ENCODE measurements at places on chromosomes 6 and 20. TPM values are rescaled to one million over a fixed set of nuclear protein-coding genes. Genes with fewer than 3 reads are reported as not detected.
A peak's percentile ranks its signal among the peaks of the same experiment; 100 is the strongest.

C6orf163 gene
- 1.2 TPM for total RNA-seq

DNA sequence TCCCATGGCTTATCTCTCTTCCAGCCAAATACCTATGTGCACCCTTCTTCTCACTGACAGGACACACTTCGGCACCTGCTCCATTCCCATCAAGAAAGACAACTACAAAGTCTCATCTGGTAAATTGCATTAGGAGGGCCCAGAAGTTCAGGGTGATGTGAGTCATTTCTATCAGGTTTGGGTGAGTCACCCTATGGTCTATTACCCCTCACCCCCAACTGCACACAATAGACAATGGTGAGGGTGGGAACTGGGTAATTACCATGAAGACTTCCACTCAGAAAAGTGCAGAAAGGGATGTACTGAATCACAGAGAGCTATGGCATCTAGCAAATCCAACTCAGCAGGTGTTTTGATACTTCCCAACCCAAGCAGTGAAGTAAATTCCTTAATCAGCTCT lies 54.8 kb downstream of the OPN5 start:
- H3K27me3 ChIP-seq, result peaks cover 7% of the 10 kb centered on the region
- H3K36me3 ChIP-seq, result no peaks in the 10 kb centered on the region
- H3K4me1 ChIP-seq, result peaks cover 11% of the 10 kb centered on the region
- no peak overlapping the region for H3K27ac ChIP-seq
- no peak for DNase-seq

DNA sequence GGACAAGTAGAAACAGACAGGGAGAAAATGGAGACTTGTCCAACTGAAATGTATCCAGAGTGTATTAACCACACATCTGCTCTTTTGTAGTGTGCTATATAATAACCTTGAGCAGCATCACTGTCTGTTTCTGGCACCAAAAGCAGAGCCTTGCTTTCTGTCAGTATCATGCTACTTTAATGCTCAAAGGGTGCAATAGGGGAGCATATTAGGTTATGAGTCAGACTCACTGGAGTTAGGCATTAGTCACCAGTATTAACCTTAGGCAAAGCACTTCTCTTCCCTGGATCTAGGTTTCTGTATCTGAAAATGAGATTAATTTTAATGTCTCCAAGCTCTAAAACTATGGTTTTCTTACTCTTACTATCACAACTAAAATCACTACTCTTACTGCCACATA lies 280.1 kb downstream of the TFAP2B start:
- no peak overlapping the region for H3K4me3 ChIP-seq
- no peaks in the 10 kb centered on the region for H3K27me3 ChIP-seq
- no peak for DNase-seq
- no peaks in the 10 kb centered on the region for H3K36me3 ChIP-seq
- H3K4me1 ChIP-seq, result peaks cover 8% of the 10 kb centered on the region

ESR1 gene
- not detected for total RNA-seq

- no peaks in the 10 kb centered on the region for H3K36me3 ChIP-seq
- H3K4me1 ChIP-seq, result peaks cover 5% of the 10 kb centered on the region
- H3K27ac ChIP-seq, result no peak overlapping the region
- DNase-seq, result no peak
Observed at GRCh38 chr6:102742028-102742427, 1348.5 kb downstream of the GRIK2 start.

GRCh38 chr6:164325168-164325567 lies 910.6 kb downstream of the QKI start:
- H3K4me3 ChIP-seq, result no peak overlapping the region
- H3K36me3 ChIP-seq, result no peaks in the 10 kb centered on the region
- no peak overlapping the region for H3K27ac ChIP-seq
- H3K27me3 ChIP-seq, result no peaks in the 10 kb centered on the region
- DNase-seq, result no peak

- peaks cover 1% of the 10 kb centered on the region for H3K36me3 ChIP-seq
- no peak for DNase-seq
- peaks cover 2% of the 10 kb centered on the region for H3K27me3 ChIP-seq
- no peak overlapping the region for H3K27ac ChIP-seq
- H3K4me3 ChIP-seq, result no peak overlapping the region
- peaks cover 12% of the 10 kb centered on the region for H3K4me1 ChIP-seq
Observed at GRCh38 chr6:127775371-127775770, 125.5 kb downstream of the THEMIS start.

HS3ST5 gene
- 0.05 TPM for total RNA-seq

DYNLT1 gene
- 153 TPM for total RNA-seq

- no peak overlapping the region for H3K27ac ChIP-seq
- H3K36me3 ChIP-seq, result no peaks in the 10 kb centered on the region
- peaks cover 13% of the 10 kb centered on the region for H3K4me1 ChIP-seq
- H3K27me3 ChIP-seq, result peaks cover 70% of the 10 kb centered on the region
Observed at GRCh38 chr6:29553268-29554057, 6.1 kb downstream of the UBD start.

ARFGEF3 gene
- total RNA-seq, result 2.7 TPM

SLC35D3 gene
- total RNA-seq, result not detected

GRCh38 chr20:45962031-45962755 lies 9.8 kb downstream of the ZNF335 start:
- H3K4me3 ChIP-seq, result no peak overlapping the region
- H3K27me3 ChIP-seq, result no peaks in the 10 kb centered on the region
- DNase-seq, result peak; percentile 80

FNDC11 gene
- 0.25 TPM for total RNA-seq

DNA sequence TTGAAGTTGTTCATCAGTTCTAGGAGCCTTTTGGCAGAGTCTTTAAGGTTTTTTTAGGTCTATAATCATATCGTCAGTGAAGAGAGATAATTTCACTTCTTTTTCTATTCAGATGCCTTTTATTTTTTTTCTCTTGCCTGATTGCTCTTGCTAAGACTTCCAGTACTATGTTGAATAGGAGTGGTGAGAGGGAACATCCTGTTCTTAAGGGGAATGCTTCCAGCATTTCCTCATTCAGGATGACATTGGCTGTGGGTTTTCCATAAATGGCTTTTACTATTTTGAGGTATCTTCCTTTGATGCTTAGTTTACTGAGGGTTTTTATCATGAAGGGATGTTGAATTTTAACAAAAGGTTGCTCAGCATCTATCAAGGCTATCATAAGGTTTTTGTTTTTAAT lies 109.5 kb downstream of the CLVS2 start:
- peaks cover 14% of the 10 kb centered on the region for H3K27me3 ChIP-seq
- H3K36me3 ChIP-seq, result no peaks in the 10 kb centered on the region
- H3K4me1 ChIP-seq, result no peaks in the 10 kb centered on the region

GRCh38 chr6:170293341-170294231 lies 2.7 kb upstream of the DLL1 start:
- no peak for DNase-seq
- no peak overlapping the region for H3K27ac ChIP-seq
- H3K27me3 ChIP-seq, result peaks cover 42% of the 10 kb centered on the region
- H3K36me3 ChIP-seq, result no peaks in the 10 kb centered on the region

GRCh38 chr6:82183642-82184282 lies 63.8 kb downstream of the IBTK start:
- no peak overlapping the region for H3K27ac ChIP-seq
- peaks cover 26% of the 10 kb centered on the region for H3K4me1 ChIP-seq
- DNase-seq, result no peak
- no peak overlapping the region for H3K4me3 ChIP-seq

- no peak overlapping the region for H3K4me3 ChIP-seq
- DNase-seq, result no peak
- H3K27me3 ChIP-seq, result peaks cover 3% of the 10 kb centered on the region
- H3K4me1 ChIP-seq, result no peaks in the 10 kb centered on the region
- H3K27ac ChIP-seq, result no peak overlapping the region
Observed at GRCh38 chr6:4472222-4472621, 304.0 kb upstream of the CDYL start.

LY6G6C gene
- not detected for total RNA-seq

DNA sequence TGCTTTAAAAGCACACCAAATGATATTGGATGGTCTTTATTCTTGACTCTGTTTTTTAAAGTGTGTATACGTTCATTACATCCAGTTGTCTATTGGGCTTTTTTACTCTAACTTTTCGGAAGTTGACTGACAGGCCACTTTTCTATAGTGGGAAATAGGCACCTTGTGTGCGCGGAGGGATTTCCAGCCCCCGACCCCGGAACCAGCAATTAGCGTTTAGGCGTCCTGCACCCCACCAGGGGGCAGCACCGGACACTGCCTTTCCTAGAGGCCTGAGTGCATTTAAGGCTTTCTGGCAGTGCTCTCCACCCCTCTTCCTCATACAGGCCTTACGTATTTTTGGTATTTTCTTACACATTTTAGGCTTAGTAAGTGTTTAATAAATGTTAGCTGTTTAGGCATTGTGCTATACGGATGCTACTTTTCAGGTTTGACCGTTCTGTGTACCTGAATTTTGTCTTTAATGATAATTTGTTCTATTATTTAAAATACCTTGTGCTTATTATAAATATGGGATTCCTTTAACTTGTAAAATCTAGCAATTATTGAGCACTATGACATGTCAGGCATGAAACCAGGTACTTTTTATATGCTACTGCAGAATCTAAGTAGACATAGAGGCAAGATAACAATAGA lies 231.8 kb downstream of the BCKDHB start:
- H3K36me3 ChIP-seq, result no peaks in the 10 kb centered on the region
- H3K4me1 ChIP-seq, result peaks cover 51% of the 10 kb centered on the region
- no peak for DNase-seq
- no peak overlapping the region for H3K27ac ChIP-seq
- no peak overlapping the region for H3K4me3 ChIP-seq

DNA sequence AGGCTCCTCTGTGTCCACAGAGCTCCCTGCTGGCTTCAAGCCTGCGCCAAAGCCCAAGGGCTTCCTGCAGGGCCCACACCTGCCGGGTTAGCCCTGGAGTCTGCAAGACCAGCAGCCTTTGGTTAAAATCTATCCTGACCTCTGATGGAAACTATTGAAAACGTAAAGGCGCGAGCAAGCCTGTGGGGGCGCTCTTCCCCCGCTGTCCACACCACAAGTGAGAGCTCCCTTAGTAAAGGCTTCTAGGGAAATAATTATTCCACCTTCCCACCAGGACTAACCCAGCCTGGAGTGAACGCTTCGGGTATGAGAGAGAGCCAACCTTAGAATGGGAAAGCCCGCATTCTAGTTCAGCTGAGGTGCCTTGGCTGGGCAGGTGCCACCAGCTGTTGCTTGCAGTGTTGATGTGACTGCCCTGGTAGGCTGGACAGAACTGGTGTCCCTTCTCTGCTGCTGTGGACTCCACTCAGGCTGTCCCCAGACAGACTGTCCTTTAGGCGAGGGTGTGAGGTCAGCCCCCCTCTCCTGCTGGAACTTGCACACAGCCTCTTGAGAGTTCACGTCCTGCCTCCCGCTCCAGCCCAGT lies 68.7 kb downstream of the SYTL3 start:
- no peak overlapping the region for H3K4me3 ChIP-seq
- H3K27ac ChIP-seq, result no peak overlapping the region
- no peaks in the 10 kb centered on the region for H3K36me3 ChIP-seq
- no peaks in the 10 kb centered on the region for H3K27me3 ChIP-seq
- DNase-seq, result no peak

DNA sequence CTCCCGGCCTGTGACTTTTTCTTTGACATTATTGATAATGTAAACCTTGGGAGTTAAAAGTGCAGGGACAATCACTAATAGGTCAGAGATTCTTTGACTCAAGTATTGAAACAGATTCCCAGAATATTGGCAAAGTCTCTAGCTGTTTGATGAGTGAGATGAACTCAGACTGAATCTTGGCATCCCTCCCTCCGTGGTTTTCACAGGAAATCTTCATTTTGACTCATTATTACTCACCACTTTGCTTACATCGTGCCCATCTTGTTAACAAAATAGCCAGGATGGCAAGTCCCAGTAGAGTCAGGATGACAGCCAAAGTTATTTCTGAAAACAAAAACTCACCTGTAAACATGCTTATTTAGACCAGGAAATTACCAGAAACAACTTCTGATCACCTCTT lies 2.0 kb downstream of the TSBP1 start:
- no peak for DNase-seq
- H3K36me3 ChIP-seq, result no peaks in the 10 kb centered on the region
- H3K4me1 ChIP-seq, result no peaks in the 10 kb centered on the region
- H3K4me3 ChIP-seq, result no peak overlapping the region
- H3K27ac ChIP-seq, result no peak overlapping the region
- H3K27me3 ChIP-seq, result peaks cover 11% of the 10 kb centered on the region

- peaks cover 1% of the 10 kb centered on the region for H3K36me3 ChIP-seq
- H3K27me3 ChIP-seq, result peaks cover 7% of the 10 kb centered on the region
- no peak overlapping the region for H3K4me3 ChIP-seq
- no peak for DNase-seq
Observed at GRCh38 chr6:123909989-123910388, 106.3 kb downstream of the NKAIN2 start.

- no peak overlapping the region for H3K4me3 ChIP-seq
- H3K36me3 ChIP-seq, result peaks cover 8% of the 10 kb centered on the region
- no peaks in the 10 kb centered on the region for H3K27me3 ChIP-seq
- H3K4me1 ChIP-seq, result peaks cover 16% of the 10 kb centered on the region
- DNase-seq, result no peak
- H3K27ac ChIP-seq, result peak overlapping the region; percentile 83
Observed at GRCh38 chr6:155530219-155530834, 74.7 kb upstream of the NOX3 start.

- H3K4me3 ChIP-seq, result no peak overlapping the region
- DNase-seq, result no peak
Observed at GRCh38 chr6:24744911-24745310, 26.0 kb upstream of the C6orf62 start.

GJA10 gene
- total RNA-seq, result not detected

- H3K27ac ChIP-seq, result peak overlapping the region; percentile 78
- no peaks in the 10 kb centered on the region for H3K27me3 ChIP-seq
- peaks cover 10% of the 10 kb centered on the region for H3K4me1 ChIP-seq
- no peak for DNase-seq
Observed at GRCh38 chr20:31788578-31788977, 30.6 kb upstream of the MYLK2 start.

- H3K27ac ChIP-seq, result no peak overlapping the region
- H3K4me1 ChIP-seq, result peaks cover 4% of the 10 kb centered on the region
- H3K36me3 ChIP-seq, result no peaks in the 10 kb centered on the region
- DNase-seq, result no peak
Observed at GRCh38 chr6:164200071-164200470, 785.6 kb downstream of the QKI start.

HSPA1L gene
- total RNA-seq, result 1.5 TPM

DNA sequence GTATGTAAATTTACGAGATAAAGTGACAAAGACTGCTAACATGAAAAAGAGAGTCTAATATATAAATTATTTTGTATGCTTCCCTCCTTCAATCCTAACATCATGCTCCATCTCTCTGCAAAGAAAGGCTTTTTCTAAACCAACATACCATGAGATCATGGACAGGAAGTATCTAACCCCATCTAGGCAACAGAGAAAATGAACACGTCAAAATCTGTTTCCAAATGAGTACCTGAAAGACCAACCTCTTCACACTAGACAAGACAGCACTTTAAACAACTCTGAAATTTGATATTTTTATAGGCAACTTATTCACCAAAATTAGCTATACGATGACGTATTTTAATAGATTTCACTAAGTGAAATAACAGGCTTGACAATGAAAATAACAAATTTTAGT lies 54.6 kb downstream of the MAN1A1 start:
- H3K27me3 ChIP-seq, result no peaks in the 10 kb centered on the region
- peaks cover 2% of the 10 kb centered on the region for H3K36me3 ChIP-seq
- DNase-seq, result no peak
- peaks cover 4% of the 10 kb centered on the region for H3K4me1 ChIP-seq
- H3K4me3 ChIP-seq, result no peak overlapping the region

ZNF391 gene
- total RNA-seq, result 4.1 TPM

- H3K36me3 ChIP-seq, result no peaks in the 10 kb centered on the region
- no peaks in the 10 kb centered on the region for H3K4me1 ChIP-seq
- no peak for DNase-seq
- no peak overlapping the region for H3K4me3 ChIP-seq
- peaks cover 10% of the 10 kb centered on the region for H3K27me3 ChIP-seq
- H3K27ac ChIP-seq, result no peak overlapping the region
Observed at GRCh38 chr6:168124158-168124557, 45.1 kb upstream of the FRMD1 start.

CHRNA4 gene
- not detected for total RNA-seq

RAET1E gene
- total RNA-seq, result not detected

TRAPPC3L gene
- total RNA-seq, result 0.19 TPM

RGS17 gene
- 2.2 TPM for total RNA-seq

TRIM40 gene
- total RNA-seq, result not detected

SLC13A3 gene
- total RNA-seq, result 2.8 TPM

Data from chondrocyte (in vitro differentiated cells).